ENCODE measurements at places on chromosomes 3 and 15.

DNA sequence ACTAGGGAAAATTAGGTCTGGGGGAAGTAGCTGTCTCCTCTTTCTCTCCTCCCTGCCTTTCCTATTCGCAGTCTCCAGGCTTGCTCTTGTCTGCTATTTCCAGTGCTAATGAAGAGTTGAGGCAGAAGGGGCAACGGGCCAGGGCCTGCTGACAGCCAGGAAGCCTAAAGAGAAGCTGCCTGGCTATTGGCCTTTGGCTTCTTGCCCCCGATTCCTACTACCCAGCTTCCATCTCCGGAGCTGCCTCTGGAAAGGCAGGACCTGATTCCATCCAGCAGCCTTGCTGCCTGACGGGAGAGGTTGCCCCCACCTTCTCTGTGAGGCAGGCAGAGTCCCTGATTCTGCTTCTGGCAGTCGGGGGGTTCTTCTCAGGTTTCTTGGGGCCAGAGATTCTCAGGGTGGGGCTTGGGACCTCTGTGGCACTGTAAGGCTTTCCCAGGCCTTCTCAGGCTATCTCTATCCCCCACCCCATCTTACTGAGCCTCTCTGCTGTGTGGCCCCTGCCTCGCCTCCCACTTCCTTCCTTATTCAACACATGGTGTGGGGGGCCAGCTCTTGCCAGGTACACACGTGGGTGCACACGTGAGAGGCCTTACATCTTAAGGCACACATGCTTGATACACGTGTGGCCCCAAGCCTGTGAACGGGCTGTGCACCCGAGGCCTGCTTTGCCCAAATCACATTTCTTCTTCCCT, 18.2 kb upstream of the JMJD7 start:
- no peak for DNase-seq

- DNase-seq = no peak
These were observed 8.0 kb downstream of the HDDC3 start for GRCh38 chr15:90924375-90924774.

DNA sequence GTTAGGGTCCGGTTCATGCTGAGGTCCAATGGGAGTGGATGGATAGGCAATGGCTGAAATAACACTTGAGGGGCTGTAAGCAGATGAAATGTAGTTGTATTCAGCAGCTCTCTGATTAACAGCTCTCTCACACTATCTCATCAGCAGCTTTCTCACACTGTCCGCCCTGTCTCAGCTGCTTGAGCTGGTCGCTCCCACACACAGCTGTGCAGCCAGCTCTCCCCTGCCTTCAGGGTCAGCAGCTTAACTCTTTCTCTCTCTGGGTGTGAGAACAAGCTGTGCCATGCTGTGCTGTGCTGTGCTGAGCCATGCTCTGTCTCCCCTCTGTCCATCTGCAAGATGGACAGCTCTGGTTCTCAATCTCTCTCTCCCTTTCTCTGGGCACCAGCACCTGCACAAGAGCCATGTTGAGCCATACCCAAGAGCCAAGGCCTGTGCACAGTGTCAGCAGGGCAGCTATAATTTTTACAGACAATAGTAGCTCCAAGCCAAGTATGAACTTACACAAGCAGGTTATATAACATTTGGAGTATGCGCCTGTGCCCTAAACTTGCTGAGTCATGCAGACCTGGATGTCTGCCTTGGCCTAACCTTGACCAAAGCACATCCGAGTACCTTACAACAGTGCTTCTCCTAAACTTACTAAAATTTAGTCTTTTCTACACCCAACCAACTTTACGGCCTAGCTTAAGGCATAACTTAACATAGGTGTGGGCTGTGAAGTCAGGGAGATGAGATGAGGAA, 291.3 kb upstream of the TRIM42 start:
- no peak for DNase-seq

DNA sequence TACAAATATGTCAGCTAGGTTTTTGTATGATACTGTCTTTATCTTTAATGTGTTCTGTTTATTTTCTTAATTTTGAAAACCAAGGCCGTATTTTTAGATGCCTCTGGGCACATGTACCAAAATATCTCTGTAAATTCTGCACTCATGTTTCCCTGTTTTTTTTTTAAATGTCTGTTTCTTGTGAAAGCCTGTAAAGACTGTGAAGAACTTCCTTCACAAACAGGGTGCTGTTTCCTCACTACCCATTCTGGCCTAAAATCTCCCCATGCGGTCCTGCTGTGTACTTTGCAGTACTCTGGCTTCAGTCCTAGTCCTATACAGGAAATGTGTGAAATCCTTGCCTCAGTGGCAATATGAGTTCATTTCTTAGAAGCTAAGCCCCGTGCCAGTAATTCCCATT, 133.4 kb upstream of the ZBTB20 start:
- no peak for DNase-seq

DNA sequence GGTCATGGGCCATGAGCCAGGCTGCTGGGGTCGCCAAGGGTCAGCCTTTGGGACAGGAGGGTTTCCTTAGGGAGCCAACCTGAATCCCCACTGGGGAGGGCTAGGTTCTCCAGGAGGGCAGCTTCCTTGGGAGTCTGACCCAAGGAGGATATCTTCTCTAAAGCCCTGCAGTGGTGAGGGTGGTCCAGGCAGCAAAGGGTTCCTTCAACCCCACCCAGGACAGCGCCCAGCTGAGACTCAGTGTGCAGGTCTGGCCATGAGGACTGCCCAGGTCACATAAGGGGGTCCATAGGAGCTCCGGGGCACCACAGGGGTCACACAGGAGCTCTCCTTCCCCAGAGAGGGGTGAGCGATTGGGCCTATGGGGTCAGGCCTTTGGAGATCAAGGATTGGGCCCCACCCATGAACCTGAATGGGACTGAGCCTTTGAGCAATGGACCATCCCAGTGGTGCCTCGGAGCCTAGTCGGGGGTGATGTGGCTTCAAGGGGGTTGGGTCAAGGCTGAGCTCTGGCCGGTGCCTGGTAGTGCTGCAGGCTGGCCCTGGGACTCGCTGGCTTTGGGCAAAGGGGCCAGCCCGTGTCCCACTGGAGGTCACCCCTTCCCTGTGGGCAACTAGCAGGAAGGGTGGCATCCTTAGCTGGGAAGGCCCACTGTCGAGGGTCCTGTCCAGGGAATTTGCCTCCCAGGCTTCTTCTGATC, 216.5 kb downstream of the SNRPN start:
- no peak for DNase-seq

DNA sequence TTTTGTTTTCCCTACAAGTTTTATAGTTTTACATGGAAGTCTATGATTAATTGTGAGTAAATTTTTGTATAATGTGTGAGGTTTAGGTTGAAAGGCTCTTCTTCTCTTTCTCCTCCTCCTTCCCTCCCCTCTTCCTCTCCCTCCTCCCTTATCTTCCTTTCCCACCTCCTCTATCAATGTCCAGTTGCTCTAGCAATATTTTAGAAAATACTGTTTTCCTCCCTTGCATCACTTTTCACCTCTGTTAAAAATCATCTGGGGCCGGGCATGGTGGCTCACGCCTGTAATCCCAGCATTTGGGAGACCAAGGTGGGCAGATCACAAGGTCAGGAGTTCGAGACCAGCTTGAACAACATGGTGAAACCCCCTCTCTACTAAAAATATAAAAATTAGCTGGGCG, 119.4 kb downstream of the FNDC3B start:
- DNase-seq = no peak

- no peak for DNase-seq
These were observed 42.5 kb upstream of the SRGAP3 start for GRCh38 chr3:9291821-9292410.

DNA sequence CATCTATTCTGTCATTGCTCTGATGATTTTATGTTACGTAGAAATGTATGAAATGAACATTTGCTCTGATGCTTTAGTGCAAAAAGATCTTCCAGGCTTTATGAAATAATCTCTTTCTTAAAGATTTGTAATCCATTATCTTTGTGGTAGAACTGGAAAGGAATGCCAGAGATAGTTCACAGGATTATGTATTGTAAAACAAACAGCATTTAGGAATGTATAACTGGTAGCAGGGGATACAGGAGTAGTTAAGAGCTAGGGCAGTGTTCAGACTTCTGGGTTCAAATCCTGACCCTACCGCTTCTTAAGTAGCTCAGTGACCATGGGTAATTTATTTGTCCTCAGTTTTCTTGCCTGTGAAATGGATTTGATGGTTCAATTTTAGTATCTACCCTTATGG, 429.8 kb upstream of the TPM1 start:
- no peak for DNase-seq

DNA sequence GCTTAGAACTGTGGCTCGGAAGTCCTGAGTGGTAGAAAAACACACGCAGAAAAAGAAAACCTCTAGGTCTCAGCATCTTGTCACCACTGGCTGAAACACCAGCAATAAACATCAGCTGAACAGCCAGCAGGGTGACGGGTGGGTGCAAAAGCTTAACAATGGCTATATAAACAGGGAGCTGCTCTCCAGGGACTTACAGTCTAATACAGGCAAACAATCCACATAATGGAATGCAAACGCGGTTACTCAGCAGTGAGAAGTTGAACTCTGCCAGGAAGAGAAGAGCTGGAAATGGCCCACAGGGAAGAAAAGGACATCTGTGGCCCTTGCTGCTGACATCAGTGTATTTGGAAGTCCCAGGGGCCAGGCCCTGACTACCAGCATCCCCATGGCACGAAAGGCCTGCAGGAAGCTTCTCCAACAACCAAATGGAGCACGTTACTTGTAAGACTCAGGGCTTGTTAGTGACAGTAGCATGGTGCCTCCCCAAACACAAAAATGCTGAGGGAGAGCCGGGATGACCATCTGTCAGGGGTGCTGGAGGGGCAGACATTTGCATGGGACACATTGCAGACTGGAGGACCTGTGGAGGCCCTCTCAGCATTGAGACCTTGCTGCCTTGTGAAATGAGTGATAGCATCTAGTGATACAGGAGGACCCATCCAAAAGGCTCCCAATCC, 3.0 kb downstream of the HEG1 start:
- DNase-seq = no peak

DNA sequence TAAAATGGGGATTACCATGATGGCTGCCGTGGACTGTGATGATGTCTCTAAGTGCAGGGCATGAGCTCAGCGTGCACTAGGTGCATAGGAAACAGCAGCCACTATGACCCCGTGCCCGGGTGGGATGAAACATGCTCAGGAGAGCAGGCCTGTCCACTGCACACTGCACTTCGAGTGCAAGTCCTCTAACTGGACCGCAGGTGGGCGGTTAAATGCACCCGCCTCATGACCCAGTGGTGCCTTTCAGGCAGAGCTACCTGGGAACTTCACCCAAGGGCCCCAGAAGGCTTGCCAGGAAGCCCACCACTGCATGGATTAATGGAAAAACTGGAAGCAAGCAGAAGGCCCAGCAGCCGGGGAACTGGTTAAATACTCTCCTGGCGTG, 34.0 kb downstream of the PRKCD start:
- DNase-seq = no peak

GRCh38 chr15:84813931-84814330, 3.2 kb upstream of the ALPK3 start:
- no peak for DNase-seq

DNA sequence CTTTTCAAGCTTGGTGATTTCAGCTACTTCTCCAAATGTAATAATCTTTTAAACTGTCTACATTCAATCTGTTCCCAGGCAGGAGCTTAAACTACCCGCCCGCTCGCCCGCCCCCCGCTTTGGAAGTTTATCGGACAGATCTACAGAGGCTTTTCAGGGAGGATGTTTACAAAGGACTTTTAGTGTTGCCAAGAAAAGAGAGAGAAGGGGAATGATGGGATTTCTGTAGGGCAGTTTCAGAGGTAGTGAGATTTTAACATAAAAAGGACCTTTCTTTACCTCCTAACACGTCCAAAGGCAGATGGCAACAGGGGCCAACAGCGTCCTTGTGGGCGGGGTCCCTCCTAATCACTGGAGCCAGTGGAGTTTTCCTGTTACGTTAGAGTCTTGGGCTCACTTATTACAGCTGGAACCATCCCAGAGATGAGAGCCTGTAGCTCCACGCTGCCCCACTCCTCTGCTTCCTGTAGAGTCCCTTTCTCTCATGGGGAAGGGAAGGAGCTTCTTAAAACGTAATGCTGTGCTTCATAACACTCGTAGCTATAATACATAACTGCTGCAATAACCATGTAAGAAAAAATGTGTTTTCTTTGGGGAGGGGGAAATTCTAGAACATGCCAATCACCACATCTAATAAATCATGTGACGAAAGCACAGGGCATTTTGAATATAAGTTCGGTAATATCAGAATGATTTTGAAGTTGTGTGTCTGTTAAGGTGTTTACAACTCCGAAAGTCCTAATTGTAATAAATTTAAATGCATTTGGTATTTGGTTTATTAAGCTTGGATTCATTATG, 30.9 kb downstream of the HES1 start:
- no peak for DNase-seq

DNA sequence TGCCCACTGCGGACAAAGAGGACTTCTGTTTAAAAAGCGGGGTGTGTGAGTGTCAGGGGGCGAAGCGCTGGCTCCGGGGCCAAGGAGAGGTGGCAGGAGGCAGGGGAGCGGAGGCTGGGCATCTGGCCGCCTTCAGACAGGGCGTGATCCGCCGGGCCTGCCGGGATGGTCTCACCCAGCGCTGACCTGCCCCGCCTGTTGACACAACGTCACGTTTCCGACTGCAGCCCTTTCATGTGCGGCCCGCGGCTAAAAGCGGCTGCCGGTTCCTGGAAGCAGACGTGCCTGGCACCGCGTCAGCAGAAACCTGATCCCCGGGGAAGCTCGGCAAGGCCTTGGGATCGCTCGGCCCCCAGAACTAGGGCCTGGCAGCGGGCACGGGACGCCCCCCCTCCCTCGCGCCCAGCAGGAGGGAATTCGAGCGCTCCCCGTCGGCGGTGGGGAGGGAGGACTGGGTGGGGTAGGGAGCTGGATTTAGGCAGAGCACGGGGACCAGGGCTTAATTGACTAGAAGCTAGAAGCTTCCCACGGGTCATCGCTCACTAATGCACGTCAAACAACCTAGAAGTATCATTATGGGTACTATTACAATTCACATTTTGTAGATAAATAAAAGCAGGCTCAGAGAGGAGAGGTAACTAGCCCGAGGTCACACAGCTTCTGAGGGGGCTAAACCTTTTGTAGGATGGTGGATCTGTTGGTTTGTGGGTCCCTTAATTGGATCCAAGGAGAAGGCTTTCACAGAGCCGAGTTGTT, 7.7 kb downstream of the BHLHE40 start:
- no peak for DNase-seq

- no peak for DNase-seq
These were observed 147.1 kb downstream of the NUP210 start for GRCh38 chr3:13272831-13273603.

DNA sequence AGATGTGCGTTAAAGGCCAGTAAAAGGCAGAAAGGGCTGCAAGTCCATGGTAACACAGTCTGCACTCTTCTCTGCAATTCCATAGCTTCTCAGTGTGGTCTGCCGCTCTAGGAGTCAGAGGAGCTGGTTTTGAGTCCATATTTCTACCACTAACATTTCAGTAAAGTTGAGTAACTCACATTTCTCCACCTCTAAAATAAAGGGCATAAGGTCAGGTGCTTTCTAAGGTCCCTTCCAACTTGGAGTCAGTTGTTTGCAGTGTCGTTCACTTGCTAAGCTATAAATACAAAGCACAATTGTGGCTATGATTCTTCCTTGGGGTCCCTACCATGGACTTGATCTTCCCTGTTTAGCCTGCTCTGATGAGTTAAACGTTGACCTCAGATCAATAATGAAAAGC, 171.1 kb downstream of the P3H2 start:
- DNase-seq = no peak
